ENCODE measurements at places on chromosomes 6 and 20. TPM values are rescaled to one million over a fixed set of nuclear protein-coding genes. Genes with fewer than 3 reads are reported as not detected.
A peak's percentile ranks its signal among the peaks of the same experiment; 100 is the strongest.

BHLHE23 gene
- not detected for total RNA-seq

GRCh38 chr20:48603116-48603818 is 224.5 kb downstream of the PREX1 start:
- H3K4me1 ChIP-seq, result no peaks in the 10 kb centered on the region
- H3K27me3 ChIP-seq, result peaks cover 2% of the 10 kb centered on the region
- no peaks in the 10 kb centered on the region for H3K36me3 ChIP-seq
- DNase-seq, result no peak

DNA sequence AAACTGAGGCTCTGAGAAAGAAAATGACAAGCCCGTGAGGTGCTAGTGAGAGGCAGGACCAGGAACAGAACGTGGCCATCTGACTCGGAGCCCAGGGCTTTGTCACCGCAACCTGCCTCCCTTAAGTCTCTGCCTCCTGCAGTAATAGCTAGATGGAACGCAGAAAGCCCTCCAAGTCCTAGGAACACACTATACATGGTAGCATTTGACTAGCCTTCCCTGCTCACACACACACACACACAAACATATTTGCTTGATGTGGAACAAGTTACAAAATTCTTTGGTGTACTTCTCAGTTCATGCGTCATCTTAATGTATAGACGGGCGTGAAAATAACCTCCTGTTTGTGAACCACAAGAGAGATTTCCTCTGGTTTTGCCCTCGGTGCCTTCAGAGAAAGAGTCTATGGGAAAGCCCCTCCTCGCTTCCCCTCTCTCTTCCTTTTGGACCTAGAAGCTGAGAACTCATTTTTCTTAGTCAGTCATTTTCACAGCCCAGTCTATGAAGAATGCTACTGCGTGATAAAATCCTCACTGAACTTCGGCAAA is 38.8 kb downstream of the C6orf52 start:
- H3K36me3 ChIP-seq, result no peaks in the 10 kb centered on the region
- DNase-seq, result no peak
- no peak overlapping the region for H3K4me3 ChIP-seq
- H3K27me3 ChIP-seq, result peaks cover 14% of the 10 kb centered on the region

DNA sequence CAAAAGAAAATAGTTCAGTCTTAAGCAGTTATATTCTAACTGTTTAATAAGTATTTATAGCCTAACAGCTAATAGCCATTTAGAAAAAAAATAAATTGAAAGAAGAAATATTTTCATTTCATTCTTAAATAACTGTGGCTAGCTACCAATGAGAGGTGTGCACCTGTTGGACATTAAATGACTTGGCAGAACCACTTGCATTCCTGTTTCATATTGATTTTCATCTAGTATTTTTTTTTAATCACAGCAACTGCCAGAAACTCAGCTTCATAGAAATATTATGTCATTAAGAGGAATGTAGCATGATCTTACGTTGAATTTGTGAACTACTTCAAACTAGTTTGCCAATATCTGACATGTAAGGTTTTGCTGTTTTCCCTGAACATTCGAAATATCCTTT is 10.1 kb downstream of the NAA20 start:
- no peaks in the 10 kb centered on the region for H3K4me1 ChIP-seq
- no peak overlapping the region for H3K4me3 ChIP-seq
- H3K27ac ChIP-seq, result peak overlapping the region; percentile 16
- DNase-seq, result no peak

GRCh38 chr6:137043710-137044365 is 927 bp downstream of the IL20RA start:
- peak; percentile 10 for DNase-seq
- no peak overlapping the region for H3K27ac ChIP-seq
- H3K4me3 ChIP-seq, result peak overlapping the region; percentile 71
- H3K27me3 ChIP-seq, result peaks cover 92% of the 10 kb centered on the region
